ENCODE measurements at places on chromosomes 3 and 15.

DNA sequence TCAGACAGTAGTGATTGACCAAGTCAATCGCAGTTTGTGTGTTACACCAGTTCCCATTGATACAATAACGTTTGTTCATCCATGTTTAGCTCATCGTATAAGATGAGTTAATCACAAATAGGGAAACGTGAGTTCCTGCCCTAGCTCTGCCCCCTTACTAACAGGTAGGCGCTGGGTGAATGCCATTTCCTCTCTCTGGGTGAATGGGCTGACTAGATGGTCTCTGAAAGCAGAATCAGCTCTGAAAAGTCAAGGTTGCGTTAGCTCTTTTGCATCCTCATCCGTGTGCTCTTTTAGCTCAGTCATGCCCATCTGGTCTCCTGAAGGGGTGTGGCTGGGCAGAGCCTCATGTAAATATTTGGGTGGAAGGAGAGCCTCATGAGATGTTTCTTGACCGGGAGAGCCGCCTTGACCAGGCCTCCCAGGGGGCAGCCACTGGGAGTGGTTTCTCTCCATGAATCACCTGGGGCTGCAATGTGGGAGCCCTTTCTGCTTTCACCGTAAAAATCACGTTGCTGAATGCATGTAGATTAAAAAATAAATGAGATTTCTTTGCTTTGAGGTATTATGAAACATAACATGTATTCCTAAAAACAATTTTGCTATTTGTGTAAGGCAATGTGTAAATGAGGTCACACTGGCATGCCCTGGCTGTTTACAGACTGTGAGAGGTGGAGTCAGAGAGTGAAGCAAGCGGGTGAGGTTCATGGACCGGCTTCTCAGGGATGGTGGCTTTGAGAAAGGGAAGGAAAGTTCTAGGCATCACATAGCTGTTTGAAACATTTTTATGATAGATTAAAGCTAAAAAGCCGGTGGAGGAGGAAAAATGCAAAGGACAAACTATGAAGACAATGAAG is 108.4 kb upstream of the RASGRP1 start:
- no peaks in the 10 kb centered on the region for H3K27me3 ChIP-seq
- no peaks in the 10 kb centered on the region for H3K36me3 ChIP-seq
- H3K27ac ChIP-seq, result no peak overlapping the region
- DNase-seq, result no peak
- no peak overlapping the region for H3K4me3 ChIP-seq
- H3K4me1 ChIP-seq, result peaks cover 2% of the 10 kb centered on the region

GRCh38 chr3:171854649-171855305 is 11.6 kb downstream of the TMEM212 start:
- no peak for DNase-seq
- peaks cover 3% of the 10 kb centered on the region for H3K36me3 ChIP-seq
- no peak overlapping the region for H3K27ac ChIP-seq

DNA sequence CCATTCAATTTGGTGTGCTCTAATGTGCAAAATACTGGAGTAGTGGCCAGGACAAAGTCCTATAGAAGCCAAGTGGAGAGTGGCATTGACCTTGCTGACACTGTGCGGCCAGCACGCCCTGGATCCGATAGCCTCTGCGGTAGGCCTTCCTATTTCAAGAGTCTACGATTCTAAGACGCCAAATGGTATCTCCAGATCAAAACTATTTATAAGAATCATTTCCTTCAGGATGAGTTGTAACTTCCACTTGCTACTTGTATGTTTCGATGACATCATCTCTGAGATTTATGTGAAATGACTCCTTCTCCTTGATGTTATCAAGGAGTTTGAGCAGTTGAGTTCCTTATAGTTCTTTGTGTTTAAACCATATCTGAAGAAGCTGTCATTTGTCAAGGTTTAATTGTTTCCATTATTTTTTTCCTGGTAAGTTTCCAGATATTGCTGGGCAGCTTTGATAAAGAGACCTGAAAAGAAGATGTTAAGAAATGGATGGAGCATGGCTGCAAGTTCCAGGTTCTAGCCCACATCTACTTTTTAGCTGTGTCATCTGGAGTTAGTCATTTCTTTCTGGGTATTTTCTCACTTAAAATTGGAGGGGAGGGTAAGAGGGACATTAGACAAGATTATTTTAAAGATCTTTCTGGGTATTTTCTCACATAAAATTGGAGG is 71.8 kb downstream of the TMEM44 start:
- DNase-seq, result no peak
- no peak overlapping the region for H3K4me3 ChIP-seq

DNA sequence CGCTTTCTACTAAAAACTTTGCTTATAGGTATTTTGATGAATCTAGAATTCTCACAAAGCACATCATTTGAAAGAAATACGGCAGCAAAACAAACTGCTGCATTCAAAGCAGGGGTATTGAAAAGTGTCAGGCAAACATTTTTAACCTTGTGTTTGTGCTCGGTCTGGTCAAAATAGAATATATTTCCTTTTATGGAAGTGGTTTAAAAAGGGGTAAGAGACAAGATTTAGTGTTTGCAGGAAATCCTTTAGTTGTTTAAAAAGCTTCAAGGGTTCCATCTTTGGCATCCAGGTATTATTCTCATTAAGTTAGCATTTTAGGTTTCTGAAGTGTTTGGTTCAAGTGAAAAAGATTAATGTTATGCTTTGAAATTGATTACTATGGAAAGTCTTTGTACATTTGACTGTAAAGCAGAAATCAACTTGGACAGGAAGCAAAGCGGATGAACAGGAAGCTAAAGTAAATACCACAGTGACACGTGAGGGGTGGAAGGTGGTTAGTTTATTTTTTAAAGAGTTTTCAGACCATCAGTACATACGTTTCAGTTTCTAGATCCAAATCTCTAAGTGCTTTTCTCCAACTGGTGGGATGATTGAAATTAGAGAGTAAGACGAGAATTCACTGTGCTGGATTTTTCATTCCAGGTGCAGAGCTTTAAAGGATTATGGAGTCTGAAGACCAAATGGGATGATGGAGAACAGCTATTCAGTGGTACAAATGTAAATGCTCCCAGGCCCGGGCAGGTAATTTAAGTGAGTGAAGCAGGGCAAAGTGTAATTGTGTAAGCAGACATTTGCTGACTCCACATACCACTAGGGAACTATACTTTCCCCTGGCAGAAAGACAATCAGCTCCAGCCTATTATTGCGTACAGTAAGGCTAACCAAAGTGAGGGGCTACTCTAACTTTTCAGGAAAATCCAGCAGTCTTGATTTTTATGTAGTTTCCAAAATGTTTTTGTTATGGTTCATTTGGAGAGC is 341.8 kb upstream of the TBL1XR1 start:
- H3K4me1 ChIP-seq, result peaks cover 13% of the 10 kb centered on the region
- DNase-seq, result no peak
- H3K36me3 ChIP-seq, result no peaks in the 10 kb centered on the region
- no peak overlapping the region for H3K4me3 ChIP-seq
- peak overlapping the region; percentile 34 for H3K27ac ChIP-seq

DNA sequence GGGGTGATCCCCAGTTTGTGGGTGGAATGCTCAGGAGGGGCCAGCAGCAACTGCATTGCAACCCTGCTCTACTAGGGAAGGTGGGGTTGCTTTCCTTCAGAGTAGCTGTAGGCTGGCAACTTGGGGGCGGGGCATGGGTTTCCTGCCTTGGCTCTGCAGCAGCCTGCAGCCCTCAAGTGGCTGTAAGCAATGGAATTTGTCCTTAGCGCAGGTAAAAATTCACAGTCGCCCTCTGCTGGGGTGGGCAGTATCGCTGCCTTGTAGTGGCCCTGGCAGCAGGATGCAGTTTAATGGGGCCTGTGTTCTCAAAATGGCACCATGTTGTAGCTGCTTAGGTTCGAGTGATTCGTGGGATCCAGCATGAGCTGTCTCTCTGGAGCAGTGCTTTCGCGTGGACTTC is 29.8 kb downstream of the STT3B start:
- no peaks in the 10 kb centered on the region for H3K27me3 ChIP-seq
- no peak overlapping the region for H3K4me3 ChIP-seq
- no peak overlapping the region for H3K27ac ChIP-seq
- peak; percentile 16 for DNase-seq
- H3K36me3 ChIP-seq, result no peaks in the 10 kb centered on the region

DNA sequence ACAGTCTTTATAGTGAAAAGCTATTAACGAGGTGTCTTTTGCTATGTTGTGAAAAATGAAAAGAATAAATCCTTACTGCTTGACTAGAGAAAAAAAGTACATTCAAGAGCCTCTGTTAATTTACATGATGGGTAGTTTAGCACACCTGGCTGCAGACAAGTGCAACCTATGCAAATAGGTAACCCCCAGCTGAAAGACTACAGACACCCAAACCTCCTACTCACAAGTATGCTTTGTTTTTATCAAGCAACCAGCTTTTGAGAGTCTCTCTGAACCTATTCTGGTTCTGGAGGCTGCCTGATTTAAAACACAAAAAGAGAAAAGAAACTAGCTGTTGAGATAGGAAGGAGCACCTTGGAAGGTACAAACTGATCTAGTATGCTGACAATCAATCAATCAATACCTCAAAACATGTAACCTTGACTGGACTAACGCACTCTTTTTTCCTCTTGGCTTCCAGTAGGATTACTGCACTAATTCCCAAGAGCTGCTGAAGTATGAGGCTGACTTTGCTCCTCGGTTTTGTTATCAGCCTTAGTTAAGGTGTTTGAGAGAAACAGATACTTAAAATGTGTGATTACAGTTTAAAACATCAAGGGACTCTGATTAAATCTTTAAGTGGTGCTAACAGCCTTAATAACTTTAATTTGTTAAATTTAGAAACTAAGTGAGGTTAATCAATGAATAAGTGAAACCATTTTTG is 63.6 kb downstream of the OSBPL10 start:
- peaks cover 30% of the 10 kb centered on the region for H3K4me1 ChIP-seq
- H3K27me3 ChIP-seq, result peaks cover 3% of the 10 kb centered on the region
- no peak overlapping the region for H3K27ac ChIP-seq
- DNase-seq, result no peak
- peaks cover 14% of the 10 kb centered on the region for H3K36me3 ChIP-seq

- H3K4me1 ChIP-seq, result peaks cover 3% of the 10 kb centered on the region
- no peak for DNase-seq
- H3K4me3 ChIP-seq, result no peak overlapping the region
- no peaks in the 10 kb centered on the region for H3K36me3 ChIP-seq
Measured at GRCh38 chr3:126391631-126392030, 3.1 kb upstream of the CFAP100 start.

GRCh38 chr3:153260681-153261080 is 98.7 kb downstream of the RAP2B start:
- no peaks in the 10 kb centered on the region for H3K27me3 ChIP-seq
- no peak for DNase-seq
- H3K4me1 ChIP-seq, result peaks cover 9% of the 10 kb centered on the region

DNA sequence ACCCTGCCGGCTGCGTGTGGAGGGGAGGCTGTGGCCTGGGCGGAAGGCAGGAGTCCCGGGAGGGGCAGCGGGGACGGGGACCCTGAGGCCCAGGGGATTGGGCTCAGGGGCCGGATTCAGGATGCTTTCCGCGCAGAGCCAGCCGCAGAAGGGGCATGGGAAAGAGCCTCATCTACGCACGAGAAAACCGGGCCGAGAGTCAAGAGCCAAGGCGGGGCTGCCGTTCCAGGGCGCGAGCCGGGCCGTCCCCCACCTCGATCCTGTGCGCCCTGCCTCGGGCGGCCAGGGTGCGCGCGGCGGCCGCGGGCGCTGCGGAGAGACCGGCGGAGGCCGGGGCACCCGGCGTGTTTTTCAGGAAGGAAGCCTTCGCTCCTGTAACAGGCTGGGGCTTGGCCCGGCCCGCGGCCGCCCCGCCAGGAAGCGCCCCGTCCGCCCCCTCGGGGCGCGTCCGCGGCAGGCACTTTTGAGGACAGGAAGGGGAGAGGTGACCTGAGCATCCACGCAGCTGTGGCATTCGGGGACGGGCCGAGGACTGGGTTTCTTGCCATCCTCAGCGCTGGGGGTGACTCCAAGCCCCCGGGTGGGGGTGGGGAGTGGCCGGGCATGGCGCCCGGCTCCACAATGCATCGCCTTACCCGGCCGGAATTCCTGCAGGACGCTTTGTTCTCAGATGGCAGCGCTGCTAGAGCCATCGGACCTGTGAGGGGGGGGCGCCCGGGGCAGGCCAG is 62.3 kb upstream of the GATA2 start:
- peaks cover 52% of the 10 kb centered on the region for H3K4me1 ChIP-seq
- no peak overlapping the region for H3K27ac ChIP-seq
- no peak for DNase-seq
- H3K4me3 ChIP-seq, result no peak overlapping the region

DNA sequence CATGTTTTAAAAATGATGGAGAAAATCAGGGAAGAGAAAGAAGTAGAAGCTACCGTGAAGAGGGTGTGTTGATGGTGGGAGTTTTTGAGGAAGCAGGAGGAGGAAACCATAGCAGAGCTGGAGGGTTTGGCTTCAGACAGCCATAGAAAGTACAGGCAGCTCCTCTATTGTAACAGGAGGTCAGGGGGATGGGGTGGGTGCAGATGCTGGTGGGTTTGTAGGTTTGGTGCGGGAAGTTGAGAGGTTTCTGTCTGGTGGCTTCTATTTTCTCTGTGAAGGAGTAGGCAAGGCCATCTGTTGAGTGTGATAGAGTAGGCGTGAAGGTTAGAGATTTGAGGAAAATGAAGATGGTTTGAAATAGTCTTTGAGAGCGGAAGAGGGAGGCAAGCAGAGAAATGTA is 97.7 kb upstream of the TBC1D5 start:
- H3K27me3 ChIP-seq, result no peaks in the 10 kb centered on the region
- no peak for DNase-seq
- no peak overlapping the region for H3K27ac ChIP-seq
- H3K4me1 ChIP-seq, result no peaks in the 10 kb centered on the region

- H3K4me3 ChIP-seq, result no peak overlapping the region
- no peak for DNase-seq
- no peaks in the 10 kb centered on the region for H3K36me3 ChIP-seq
- H3K27me3 ChIP-seq, result peaks cover 2% of the 10 kb centered on the region
- H3K27ac ChIP-seq, result no peak overlapping the region
Measured at GRCh38 chr3:31275038-31275572, 257.6 kb upstream of the STT3B start.

- H3K27me3 ChIP-seq, result peaks cover 1% of the 10 kb centered on the region
- no peak for DNase-seq
- no peak overlapping the region for H3K27ac ChIP-seq
- H3K4me1 ChIP-seq, result peaks cover 6% of the 10 kb centered on the region
- H3K36me3 ChIP-seq, result peaks cover 5% of the 10 kb centered on the region
- no peak overlapping the region for H3K4me3 ChIP-seq
Measured at GRCh38 chr3:111944372-111944771, 34.5 kb upstream of the ABHD10 start.

GRCh38 chr3:79187426-79187825 is 580.4 kb downstream of the ROBO1 start:
- peaks cover under 1% of the 10 kb centered on the region for H3K27me3 ChIP-seq
- no peaks in the 10 kb centered on the region for H3K36me3 ChIP-seq
- H3K4me1 ChIP-seq, result no peaks in the 10 kb centered on the region
- no peak for DNase-seq

DNA sequence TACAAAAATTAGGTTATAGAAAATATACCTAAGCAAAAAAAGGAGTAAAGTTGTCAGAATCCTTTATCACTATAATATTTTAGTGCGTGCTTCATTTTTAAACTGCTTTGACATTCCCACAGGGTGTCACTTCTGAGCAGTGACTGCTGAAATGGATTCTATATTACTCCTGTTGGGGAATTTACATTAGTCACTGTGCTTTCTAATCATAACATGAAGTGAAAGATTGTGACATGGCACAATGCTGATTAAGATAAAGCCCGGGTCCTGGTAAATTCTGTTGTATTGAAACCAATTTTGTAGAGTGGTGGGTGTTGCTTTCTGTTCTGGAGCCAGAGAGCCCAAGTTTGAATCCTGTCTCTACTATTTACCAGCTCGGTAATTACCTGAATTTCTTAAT is 36.4 kb upstream of the EHHADH start:
- no peak for DNase-seq
- H3K36me3 ChIP-seq, result peaks cover 7% of the 10 kb centered on the region
- no peaks in the 10 kb centered on the region for H3K4me1 ChIP-seq

Data from endothelial cell (in vitro differentiated cells).